ENCODE measurements at places on chromosomes 3 and 15. TPM values are rescaled to one million over a fixed set of nuclear protein-coding genes. Genes with fewer than 3 reads are reported as not detected.
A peak's percentile ranks its signal among the peaks of the same experiment; 100 is the strongest.

The ZNF662 gene
- not detected for total RNA-seq

- no peaks in the 10 kb centered on the region for H3K36me3 ChIP-seq
- no peak for DNase-seq
- peaks cover 3% of the 10 kb centered on the region for H3K27me3 ChIP-seq
- peaks cover 34% of the 10 kb centered on the region for H3K4me1 ChIP-seq
These were observed 26.6 kb downstream of the SLC28A1 start for GRCh38 chr15:84910928-84911623.

DNA sequence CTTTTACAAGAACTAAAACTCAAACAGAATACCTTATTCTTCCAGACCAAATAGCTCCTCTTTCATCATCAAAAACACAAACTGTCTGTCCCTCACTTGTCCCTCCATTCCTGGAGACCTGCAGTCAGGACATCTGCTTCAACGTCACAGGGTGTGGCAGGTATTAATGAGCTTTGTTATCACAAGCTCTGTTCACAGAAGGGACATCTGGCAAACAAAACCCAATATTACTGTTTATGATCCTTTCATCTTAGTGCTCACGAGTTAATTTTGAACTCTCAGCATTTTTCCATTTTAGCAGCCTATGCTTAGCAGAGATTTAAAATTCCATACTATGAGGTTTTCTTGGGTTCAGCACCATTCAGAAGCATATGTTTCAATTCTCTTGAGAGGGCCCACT, 32.9 kb downstream of the AP3S2 start:
- H3K36me3 ChIP-seq = peaks cover 20% of the 10 kb centered on the region
- H3K27ac ChIP-seq = peak overlapping the region; percentile 53
- DNase-seq = no peak
- no peaks in the 10 kb centered on the region for H3K27me3 ChIP-seq
- no peak overlapping the region for H3K4me3 ChIP-seq

The C3orf85 gene
- 2.3 TPM for total RNA-seq

- no peak overlapping the region for H3K4me3 ChIP-seq
- H3K27ac ChIP-seq = no peak overlapping the region
- no peaks in the 10 kb centered on the region for H3K36me3 ChIP-seq
- DNase-seq = no peak
These were observed 384.1 kb downstream of the PLOD2 start for GRCh38 chr3:145776782-145777408.

GRCh38 chr15:101404245-101404644, 85.3 kb downstream of the PCSK6 start:
- peaks cover 8% of the 10 kb centered on the region for H3K27me3 ChIP-seq
- no peak for DNase-seq
- H3K27ac ChIP-seq = no peak overlapping the region

DNA sequence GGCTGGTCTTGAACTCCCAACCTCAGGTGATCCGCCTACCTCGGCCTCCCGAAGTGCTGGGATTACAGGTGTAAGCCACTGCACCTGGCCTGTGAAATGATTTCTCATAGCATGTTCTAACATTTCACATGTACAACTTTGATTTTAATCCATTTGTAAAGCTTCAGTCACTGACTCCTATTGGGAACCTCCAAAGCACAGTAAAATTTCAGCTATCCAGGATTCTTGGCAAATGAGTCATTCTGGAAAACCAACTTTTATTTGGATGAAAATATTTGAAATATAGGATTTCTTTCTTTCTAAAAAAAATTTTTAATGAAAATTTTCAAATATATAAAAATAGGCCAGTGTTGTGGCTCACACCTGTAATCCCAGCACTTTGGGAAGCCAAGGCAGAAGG, 2.7 kb upstream of the LMAN1L start:
- H3K4me3 ChIP-seq = no peak overlapping the region
- DNase-seq = no peak
- H3K36me3 ChIP-seq = peaks cover under 1% of the 10 kb centered on the region
- no peaks in the 10 kb centered on the region for H3K27me3 ChIP-seq

DNA sequence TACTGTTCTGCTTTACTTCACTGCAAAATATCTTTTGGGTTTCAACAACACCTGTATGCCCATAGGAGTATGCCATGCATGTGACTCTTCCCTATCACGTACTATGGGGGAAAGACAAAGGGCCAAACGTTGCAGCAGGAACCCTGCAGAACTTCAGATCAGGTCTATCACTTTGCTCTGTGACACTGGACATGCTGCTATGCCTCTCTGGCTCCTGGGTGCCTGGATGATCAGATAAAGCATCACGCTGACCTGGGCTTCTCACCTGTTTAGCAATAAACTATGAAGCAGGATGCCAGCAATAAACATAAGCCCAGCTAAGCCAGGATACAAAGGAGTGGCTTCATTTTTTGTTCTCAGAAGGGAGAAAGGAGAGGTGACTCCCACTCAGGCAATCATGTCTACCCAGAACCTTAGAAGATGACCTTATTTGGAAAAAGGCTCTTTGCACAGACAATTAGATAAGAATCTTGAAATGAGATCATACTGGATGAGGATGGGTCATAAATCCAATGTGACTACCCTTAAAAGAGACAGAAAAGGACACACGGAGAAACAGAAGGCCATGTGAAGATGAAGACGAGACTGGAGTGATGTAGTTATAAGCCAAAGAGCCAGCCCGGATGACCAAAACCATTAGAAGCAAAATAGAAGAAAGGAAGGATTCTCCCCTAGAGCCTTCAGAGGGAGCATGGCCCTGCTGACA, 19.3 kb downstream of the POMGNT2 start:
- H3K4me3 ChIP-seq = no peak overlapping the region
- H3K4me1 ChIP-seq = peaks cover 4% of the 10 kb centered on the region
- H3K36me3 ChIP-seq = peaks cover 15% of the 10 kb centered on the region

- DNase-seq = no peak
- no peaks in the 10 kb centered on the region for H3K4me1 ChIP-seq
- no peak overlapping the region for H3K4me3 ChIP-seq
- no peaks in the 10 kb centered on the region for H3K27me3 ChIP-seq
- H3K27ac ChIP-seq = no peak overlapping the region
These were observed 269.3 kb upstream of the UBE2E2 start for GRCh38 chr3:22933841-22934116.

- no peak for DNase-seq
- H3K4me3 ChIP-seq = no peak overlapping the region
- peaks cover 13% of the 10 kb centered on the region for H3K36me3 ChIP-seq
- no peaks in the 10 kb centered on the region for H3K27me3 ChIP-seq
- H3K27ac ChIP-seq = no peak overlapping the region
These were observed 20.1 kb upstream of the SELENOT start for GRCh38 chr3:150583028-150583427.

- H3K4me3 ChIP-seq = no peak overlapping the region
- H3K4me1 ChIP-seq = peaks cover 8% of the 10 kb centered on the region
- no peak overlapping the region for H3K27ac ChIP-seq
- H3K36me3 ChIP-seq = no peaks in the 10 kb centered on the region
These were observed 33.9 kb upstream of the XCR1 start for GRCh38 chr3:46061108-46061720.

DNA sequence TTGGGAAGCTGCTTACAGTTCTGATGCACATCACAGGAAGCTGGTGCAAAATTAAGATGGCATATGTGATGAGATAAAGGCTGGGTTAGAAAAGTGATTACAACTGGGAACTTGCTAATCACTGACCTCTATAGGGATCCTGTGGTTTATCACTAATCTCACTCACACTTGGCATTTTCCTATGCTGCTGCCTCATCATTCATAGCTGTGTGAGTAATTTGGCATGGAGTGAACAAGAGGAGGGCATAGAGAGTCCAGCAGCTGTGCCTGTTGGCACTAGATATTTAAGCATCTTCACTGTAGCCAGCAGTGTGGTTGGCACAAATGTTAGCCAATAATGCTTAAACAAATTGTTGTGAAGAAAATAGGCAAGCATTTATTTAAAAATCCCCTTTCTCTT, 217.7 kb upstream of the CGNL1 start:
- peaks cover 11% of the 10 kb centered on the region for H3K4me1 ChIP-seq
- DNase-seq = no peak

The SLC22A14 gene
- 0.29 TPM for total RNA-seq

GRCh38 chr15:27272427-27272826, 301.4 kb downstream of the GABRG3 start:
- no peak overlapping the region for H3K4me3 ChIP-seq
- H3K27me3 ChIP-seq = no peaks in the 10 kb centered on the region
- H3K27ac ChIP-seq = no peak overlapping the region
- no peaks in the 10 kb centered on the region for H3K36me3 ChIP-seq
- no peak for DNase-seq
- H3K4me1 ChIP-seq = peaks cover 7% of the 10 kb centered on the region

- H3K27ac ChIP-seq = peak overlapping the region; percentile 0
- DNase-seq = no peak
- H3K27me3 ChIP-seq = no peaks in the 10 kb centered on the region
- peaks cover 3% of the 10 kb centered on the region for H3K36me3 ChIP-seq
These were observed 37.7 kb downstream of the SLMAP start for GRCh38 chr3:57793737-57794187.

DNA sequence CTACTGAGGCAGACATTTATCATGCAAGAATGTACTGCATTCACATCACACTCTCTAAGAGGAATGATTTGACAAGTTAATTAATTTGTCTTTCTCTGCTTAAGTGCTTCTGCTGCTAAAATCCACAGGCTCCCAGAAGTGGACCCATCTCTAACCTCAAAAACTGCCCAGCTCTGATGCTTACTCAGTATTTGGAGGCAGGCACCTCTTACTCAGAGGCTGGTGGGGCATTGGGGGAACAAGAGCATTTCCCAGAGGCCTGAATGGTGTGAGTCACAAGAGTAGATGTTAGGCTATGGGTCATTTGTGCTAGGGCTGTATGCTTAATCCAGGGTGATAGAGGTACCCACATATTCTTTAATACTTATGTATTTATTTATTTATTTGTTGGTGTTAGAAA, 34.4 kb upstream of the HCN4 start:
- H3K36me3 ChIP-seq = no peaks in the 10 kb centered on the region
- no peak for DNase-seq
- no peak overlapping the region for H3K4me3 ChIP-seq
- peaks cover 4% of the 10 kb centered on the region for H3K27me3 ChIP-seq
- no peaks in the 10 kb centered on the region for H3K4me1 ChIP-seq
- H3K27ac ChIP-seq = no peak overlapping the region

The CCR8 gene
- 1.2 TPM for total RNA-seq

- DNase-seq = no peak
- no peaks in the 10 kb centered on the region for H3K4me1 ChIP-seq
- H3K27me3 ChIP-seq = peaks cover 27% of the 10 kb centered on the region
- H3K4me3 ChIP-seq = no peak overlapping the region
- no peaks in the 10 kb centered on the region for H3K36me3 ChIP-seq
These were observed 12.8 kb downstream of the AHSG start for GRCh38 chr3:186625600-186626042.

The SLC12A1 gene
- total RNA-seq = 0.05 TPM

The PLIN1 gene
- total RNA-seq = 0.58 TPM

- H3K4me3 ChIP-seq = peak overlapping the region; percentile 29
- peak overlapping the region; percentile 67 for H3K27ac ChIP-seq
- no peaks in the 10 kb centered on the region for H3K36me3 ChIP-seq
These were observed 8.0 kb upstream of the ACAP2 start for GRCh38 chr3:195450731-195451229.

The LDHAL6B gene
- total RNA-seq = not detected

Measured in type B pancreatic cell (in vitro differentiated cells).